Anterior cingulate cortex (tissue), 58 donors: ENCODE measurements at places on chromosomes 4 and X.

GRCh38 chr4:183106839-183107238 is 7.8 kb downstream of the WWC2 start:
- DNase-seq: no peak

DNA sequence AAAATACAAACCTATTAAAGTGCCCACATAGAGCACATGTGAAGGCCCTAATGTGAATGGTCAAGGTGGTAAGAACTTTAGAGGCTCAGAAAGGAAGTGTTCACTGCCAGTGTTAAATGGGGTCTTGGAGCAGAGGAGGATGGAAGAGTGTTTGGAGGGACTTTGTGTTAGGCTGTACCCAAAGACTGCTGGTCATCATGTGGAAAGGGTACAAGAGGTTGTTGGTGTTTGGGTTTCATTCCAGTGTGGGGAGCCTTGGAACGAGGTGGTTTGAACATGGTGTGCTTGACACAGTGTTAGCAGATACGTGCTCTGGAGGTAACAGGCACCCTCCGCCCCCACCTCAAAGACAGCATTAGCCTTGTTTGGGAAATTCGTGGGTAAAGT is 73.1 kb downstream of the RAPGEF2 start:
- DNase-seq: no peak

- no peak for DNase-seq
Observed at GRCh38 chr4:159422019-159422418, 319.1 kb downstream of the RAPGEF2 start.

GRCh38 chrX:54177306-54177705 is 5.7 kb downstream of the FAM120C start:
- DNase-seq: no peak

DNA sequence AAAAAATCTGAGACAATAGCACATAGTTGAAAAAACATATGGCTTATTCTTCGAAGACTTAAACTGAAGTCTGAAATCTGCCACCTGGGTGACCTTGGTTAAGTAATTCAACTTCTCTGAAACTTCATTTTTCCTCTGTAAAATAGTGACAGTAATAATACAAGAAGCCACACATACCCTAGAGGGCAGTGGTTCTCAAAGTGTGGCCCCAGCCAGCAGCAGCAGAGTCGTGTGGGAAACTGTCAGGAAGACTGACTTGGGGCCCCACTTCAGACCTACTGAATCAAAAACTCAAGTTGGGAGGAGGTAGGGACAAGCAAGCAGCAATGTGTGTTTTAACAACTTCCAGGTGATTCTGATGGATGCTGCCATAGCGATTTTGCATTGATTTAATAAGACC is 249.9 kb downstream of the HNRNPD start:
- DNase-seq: no peak

GRCh38 chr4:189060104-189060503 is 880.6 kb upstream of the FRG1 start:
- no peak for DNase-seq

- DNase-seq: no peak
Observed at GRCh38 chr4:88230969-88231771, 53.2 kb downstream of the PPM1K start.

GRCh38 chr4:100786481-100786880 is 268.7 kb upstream of the EMCN start:
- DNase-seq: no peak

- no peak for DNase-seq
Observed at GRCh38 chr4:65580551-65580950, 89.7 kb downstream of the EPHA5 start.

- no peak for DNase-seq
Observed at GRCh38 chrX:10769195-10769594, 148.8 kb upstream of the MID1 start.

DNA sequence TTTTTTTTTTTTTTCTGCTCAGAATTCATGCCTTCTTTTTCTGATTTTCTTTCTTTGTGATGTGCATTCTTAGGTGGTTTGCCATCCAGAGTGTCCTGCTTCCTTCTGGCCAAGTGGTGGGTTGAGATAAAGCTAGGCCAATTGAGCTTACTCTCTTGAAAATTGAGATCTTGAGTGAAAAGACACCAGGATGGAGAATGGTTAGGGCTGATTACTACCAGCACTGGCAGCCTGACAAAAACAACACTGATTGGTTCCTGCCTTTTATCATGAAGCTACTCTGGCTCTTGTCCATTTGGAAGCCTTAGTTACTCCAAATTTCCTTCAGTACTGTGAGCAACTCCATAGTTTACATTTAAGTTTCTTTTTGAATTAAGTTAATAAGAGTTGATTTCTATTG is 404.0 kb downstream of the PPARGC1A start:
- DNase-seq: no peak

- DNase-seq: no peak
Observed at GRCh38 chr4:151553874-151554273, 144.9 kb downstream of the FHIP1A start.

GRCh38 chr4:1718095-1718850 is 2.9 kb downstream of the TMEM129 start:
- no peak for DNase-seq

GRCh38 chr4:106277140-106277675 is 38.8 kb downstream of the TBCK start:
- DNase-seq: no peak

- DNase-seq: no peak
Observed at GRCh38 chr4:97028785-97029184, 1114.5 kb downstream of the STPG2 start.

GRCh38 chr4:947491-947971 is 15.3 kb downstream of the TMEM175 start:
- DNase-seq: no peak

- no peak for DNase-seq
Observed at GRCh38 chrX:320126-320783, 1.7 kb upstream of the GTPBP6 start.

- DNase-seq: no peak
Observed at GRCh38 chrX:63561425-63561824, 210.3 kb upstream of the SPIN4 start.

DNA sequence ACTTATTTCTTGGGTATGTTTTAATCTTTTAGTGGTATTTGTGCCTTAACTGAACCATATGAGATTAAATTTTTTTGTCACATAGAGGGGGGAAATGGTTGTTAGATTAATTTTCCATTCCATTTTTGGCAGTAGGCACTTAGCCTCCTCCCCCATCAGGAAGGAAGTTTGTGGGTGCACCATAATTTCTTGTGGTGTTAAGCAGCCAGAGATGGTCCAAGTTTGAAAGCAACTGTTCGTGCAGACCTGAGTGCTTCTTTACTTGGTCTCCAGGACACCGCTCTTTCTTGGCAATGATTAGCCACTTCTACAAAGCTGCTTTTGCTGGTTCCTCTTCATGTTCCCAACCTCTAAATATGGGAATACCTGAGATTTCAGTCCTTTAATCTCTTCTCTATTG is 92.7 kb upstream of the RPL34 start:
- no peak for DNase-seq

DNA sequence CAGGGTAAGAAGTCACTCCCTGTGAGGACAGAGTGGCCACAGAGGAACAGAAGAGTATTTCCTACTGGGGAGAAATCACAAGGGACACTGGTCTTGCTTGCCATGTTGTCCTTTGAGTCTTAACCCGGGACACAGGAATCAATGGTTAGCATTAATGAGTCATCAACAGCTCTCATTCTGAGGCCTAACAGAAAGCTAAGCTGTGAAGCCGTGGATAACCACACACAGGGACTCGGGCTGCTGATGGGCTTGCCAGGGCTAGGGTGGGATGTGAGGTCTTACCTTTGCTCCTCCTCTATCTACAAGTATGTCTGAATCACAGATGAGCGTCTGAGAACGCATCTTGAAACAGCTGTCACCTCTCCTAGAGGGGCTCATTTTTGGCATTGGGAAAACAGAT is 22.2 kb downstream of the HELT start:
- DNase-seq: no peak

- no peak for DNase-seq
Observed at GRCh38 chrX:118632862-118633261, 94.5 kb upstream of the IL13RA1 start.

- no peak for DNase-seq
Observed at GRCh38 chr4:11470438-11471045, 41.8 kb upstream of the HS3ST1 start.

- DNase-seq: no peak
Observed at GRCh38 chr4:182823576-182823975, 93.6 kb downstream of the DCTD start.

DNA sequence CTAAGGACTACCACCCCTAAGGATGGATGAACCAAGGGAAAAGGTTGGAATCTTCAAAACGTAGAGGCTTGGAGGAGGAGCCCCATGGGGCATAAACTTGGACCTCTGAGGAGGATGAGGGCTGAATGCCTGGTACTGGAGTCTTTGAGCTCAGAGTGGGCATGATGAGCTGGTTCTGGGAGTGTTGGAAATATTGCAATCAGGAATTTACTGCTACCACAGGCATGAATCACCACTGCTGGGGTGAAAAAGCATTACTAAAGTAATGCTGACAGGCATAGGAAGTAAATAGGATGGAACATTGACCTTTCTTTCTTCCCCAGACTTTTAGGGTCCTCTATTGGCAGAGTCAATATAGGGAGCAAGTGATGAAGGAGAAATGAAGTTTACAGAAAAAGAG is 105.8 kb upstream of the RPS6KA3 start:
- DNase-seq: no peak

DNA sequence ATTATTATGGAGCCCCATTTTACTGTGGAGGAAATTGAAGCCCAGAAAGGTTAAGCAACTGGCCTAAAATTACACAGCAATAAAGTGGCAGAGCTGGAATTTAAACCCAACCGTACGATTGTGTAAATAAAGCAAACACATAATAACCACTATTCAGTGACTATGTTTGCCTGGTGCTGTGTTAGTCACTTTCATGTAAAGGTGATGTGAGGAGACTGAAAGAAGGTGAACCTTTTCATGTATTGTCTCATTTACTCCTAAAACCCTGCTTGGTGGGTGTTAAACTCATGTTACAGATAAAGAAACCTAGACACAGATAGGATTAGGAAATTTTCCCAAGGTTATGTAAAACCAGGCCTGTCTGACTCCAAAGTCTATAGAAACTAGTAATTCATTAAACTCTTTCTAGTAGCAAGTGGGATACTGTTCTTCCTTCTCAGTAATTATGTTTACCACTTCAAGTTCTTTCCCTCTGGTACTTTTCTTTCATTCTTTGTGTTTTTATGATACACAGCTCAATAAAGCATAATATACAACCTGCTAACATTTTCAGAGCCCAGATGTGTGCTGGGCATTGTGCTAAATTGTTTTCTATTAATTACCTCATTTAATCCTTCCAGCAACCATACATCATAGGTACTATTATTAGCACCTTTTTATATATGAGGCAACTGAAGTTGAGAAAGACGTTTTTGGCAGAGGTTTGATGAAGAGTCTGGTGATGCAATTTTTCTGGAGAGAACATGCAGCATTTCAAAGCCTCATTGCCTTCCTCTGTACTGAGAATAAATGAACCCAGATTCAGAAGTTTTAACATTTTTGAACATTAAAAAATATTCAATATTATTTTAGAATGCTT is 202.7 kb downstream of the SPRY1 start:
- DNase-seq: no peak

DNA sequence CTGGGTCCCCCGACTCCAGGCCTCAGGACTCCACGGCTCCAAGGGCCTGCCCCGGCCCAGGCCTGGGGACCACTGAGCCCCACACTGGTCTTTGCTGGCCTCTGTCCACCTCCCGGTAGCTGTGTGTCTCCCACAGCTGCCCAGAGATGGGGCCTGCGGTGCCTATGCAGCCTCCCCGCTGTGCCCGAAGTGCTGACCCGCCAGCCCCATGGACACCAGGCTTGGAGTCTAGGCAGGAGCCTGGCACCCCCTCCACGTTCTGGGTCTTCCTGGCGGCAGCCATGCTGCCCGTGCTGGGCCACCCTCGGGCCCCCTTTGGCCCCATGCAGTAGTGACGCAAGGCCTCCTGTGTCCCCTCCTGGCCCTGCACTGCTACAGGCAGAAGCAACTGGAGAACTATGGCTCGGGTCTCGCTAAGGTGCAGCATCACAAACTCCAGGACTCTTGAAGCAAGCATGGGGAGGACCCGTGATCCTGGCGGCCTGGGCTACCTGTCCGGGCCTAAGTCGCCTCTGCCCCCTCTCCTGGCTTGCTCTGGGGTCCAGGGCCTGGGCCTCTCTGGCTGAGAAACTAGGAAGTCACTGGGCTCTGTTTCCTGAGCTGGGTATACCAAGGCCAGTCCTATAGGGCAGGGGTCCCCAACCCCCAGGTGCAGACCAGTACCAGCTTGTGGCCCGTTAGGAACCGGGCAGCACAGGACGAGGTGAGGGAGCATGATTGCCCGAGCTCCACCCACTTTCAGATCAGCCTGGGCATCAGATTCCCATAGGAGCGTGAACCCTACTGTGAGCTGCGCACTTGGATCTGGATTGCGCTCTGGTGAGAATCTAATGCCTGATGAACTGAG is 917 bp downstream of the MYL5 start:
- no peak for DNase-seq

GRCh38 chr4:16691450-16691849 is 207.0 kb downstream of the LDB2 start:
- DNase-seq: no peak
